Occipital lobe (tissue), 3 donors: ENCODE measurements at places on chromosomes 2 and 18.
A peak's percentile ranks its signal among the peaks of the same experiment; 100 is the strongest.

DNA sequence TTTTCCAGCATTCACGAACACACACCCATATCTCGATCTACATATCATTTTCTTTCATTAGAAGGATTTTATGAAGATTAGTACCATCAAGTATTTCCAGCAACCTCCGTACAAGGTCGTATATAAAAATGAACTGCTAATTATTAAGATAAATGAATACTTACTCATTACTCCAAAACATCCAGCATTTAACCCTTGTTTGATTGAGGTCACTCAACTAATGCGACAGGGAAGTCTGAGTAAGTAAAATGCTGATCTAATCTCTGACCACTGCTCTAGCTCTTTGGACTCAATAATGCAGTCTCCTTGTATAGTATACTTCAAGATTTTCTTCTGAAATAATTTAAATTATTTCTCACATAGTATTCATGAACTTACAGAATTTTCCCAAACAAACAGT is 2.0 kb downstream of the ABHD3 start:
- DNase-seq = no peak

DNA sequence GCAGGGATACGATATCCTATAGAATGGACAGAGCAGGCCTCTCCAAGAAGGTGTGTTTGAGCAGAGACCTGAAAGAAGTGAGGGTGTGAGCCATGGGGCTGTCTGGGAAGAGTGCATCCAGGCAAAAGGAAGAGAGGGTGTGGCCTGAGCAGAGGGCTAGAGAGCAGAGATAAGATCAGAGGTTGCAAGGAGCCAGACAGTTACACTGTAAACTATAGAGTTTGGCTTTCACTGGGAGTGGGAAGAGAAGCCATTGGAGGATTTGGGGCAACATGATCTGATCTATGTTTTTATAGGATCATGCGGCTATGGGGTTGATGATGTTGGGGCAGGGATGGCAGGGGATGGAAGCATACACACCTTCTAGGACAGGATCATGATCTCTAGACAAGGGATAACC is 124.1 kb upstream of the MAP3K20 start:
- no peak for DNase-seq

GRCh38 chr18:36330435-36331052 is 33.0 kb downstream of the FHOD3 start:
- no peak for DNase-seq

- no peak for DNase-seq
Observed at GRCh38 chr2:28363686-28364280, 28.9 kb upstream of the FOSL2 start.

DNA sequence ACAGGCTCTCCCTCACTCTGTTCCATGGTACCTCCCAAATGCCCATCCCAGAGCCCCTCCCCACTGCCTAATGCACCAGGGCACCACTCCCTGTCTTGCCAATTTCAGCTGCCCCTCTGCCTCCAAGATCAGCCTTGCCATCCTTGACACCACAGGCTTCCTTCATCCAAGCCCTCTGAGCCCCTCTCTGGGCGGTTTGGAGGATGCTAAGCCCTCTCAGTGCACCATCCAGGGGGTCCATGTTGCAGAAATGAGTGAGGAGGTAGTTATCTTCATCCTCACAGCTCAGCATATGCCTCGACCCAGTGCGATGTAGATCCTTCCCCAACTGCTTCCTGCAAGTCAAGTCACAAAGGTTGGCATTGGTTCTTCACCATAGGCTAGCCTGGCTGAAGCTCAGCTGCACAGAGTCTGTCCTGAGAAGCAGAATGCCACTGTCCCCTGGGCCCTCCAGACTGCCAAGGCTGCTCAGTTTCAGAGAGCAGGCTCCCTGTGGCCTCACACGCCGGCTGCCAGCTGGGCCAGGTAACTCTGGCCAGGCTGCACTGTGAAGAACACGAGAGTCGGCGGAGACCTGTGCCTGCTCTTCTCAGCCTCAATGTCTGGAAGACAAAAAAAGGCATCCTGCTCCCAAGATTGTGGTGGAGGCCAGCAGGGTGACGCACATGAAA is 9.9 kb upstream of the MAP3K2 start:
- no peak for DNase-seq

DNA sequence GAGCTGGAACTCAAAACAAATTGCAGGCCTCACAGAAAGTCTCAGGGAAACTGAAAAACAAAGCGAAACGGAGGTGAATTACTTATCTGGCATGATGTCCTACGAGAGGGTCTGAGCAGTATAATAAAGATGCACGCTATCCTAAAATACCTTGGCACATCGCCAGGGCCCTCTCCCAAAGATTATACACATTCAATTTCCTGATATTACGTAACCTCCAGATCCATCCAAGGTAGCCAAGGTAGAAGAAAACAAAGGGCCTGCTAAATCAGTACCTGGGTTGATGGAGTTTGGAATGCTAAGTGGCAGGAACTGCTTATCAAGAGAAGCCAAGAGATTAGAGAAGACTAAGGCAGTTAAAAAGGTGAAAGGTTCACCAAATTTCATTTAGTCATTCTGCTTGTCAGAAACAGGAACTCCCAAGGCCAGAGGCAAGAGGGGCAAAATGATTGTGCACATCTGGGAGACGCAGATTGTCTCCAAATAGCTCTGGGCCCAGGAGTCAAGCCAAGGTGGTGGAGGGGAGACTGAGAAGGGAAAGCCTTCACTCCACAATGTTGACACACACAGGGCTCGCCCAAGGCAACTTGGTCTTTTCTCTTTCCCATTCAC is 236.8 kb upstream of the ATP5MC3 start:
- DNase-seq = no peak

DNA sequence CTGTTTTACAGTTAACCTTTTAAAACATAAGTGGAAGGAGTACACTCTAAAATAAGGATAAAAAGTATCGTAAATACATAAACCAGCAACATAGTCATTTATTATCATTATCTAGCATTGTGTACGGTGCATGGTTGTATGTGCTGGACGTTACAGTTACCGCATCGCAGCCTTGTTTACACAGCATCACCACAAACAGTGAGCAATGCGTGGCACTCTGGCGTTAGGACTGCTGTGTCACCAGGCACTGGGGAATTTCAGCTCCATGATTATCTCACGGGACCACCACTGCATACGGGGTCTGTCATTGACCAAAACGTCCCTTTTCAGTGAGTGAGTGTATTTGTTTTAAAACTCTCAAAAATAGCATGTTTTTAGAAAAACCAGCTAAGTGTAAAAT is 103.0 kb upstream of the SNTG2 start:
- DNase-seq = no peak

- no peak for DNase-seq
Observed at GRCh38 chr18:75378376-75379315, 48.9 kb downstream of the SMIM21 start.

DNA sequence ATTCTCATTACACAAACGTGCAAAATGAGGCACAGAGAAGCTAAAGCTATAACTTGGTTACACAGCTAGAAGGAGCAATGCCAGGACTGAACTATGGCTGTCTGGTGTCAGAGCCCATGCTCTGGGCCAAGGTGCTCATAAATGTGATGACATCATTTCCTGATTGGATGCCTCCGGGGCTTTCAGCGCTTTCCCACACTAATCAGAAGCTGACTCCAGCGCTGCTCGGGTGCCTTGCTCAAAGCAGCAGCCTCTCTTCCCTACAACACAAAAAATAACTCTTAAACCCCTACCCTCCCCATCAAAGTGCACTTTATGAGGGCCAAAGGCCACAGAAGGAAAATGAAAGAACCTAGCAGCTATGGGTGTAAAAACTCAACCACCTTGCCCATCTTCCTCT is 90.7 kb downstream of the STK39 start:
- no peak for DNase-seq

- DNase-seq = no peak
Observed at GRCh38 chr18:7447318-7448028, 119.6 kb upstream of the PTPRM start.

GRCh38 chr18:253121-253520 is 14.7 kb downstream of the THOC1 start:
- no peak for DNase-seq

DNA sequence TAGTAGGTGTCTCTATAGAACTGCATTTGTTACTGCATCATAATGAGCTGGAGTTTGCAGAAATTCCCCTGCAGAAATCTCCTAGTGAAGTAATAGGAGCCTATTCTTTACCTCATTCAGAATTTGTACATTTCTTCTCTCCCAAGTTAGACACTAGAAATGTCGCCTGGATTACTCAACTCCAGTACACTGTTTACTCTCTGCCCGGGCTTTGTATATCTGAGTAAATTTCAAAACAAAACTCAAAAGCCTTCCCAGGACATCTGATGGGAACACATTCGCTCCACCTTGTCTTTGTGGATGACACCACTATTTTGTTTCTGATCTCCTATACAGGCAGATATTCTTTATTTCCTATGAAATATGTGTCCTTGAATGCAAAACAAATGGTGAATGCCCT is 76.8 kb downstream of the POU3F3 start:
- DNase-seq = no peak

- DNase-seq = no peak
Observed at GRCh38 chr2:62844311-62845090, 139.0 kb downstream of the EHBP1 start.

DNA sequence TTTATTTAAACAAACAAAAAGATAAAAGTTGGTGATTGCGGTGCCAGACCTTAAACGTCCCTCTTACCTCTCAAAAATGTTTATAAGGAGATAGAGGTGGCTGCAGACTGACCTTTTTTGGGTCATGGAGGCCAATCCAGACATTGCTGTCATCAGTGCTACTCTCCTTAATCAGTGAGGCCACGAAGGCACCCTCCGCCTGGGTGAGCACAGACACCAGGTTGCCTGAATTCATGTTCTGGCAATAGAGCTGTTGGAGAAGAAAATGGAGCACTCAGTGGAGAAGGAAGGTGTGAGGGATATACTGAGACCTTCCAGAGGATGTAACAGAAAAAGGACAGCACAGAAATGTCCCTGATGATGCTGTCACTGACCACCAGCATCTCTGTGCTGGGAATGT is 1.5 kb downstream of the REG1B start:
- DNase-seq = no peak

DNA sequence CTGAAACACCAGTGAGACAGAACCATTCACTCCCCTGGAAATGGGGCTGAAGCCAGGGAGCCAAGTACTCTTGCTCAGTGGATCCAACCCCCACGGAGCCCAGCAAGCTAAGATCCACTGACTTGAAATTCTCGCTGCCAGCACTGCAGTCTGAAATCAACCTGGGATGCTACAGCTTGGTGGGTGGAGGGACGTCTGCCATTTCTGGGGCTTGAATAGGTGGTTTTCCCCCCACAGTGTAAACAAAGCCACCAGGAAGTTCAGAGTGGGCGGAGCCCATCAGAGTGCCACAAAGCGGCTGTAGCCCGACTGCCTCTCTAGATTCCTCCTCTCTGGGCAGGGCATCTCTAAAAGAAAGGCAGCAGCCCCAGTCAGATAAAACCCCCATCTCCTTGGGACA is 292.8 kb downstream of the LNPK start:
- no peak for DNase-seq

- DNase-seq = no peak
Observed at GRCh38 chr2:224957540-224958461, 84.5 kb downstream of the DOCK10 start.

- peak; percentile 17 for DNase-seq
Observed at GRCh38 chr2:85405201-85406059, 4.7 kb downstream of the CAPG start.

- no peak for DNase-seq
Observed at GRCh38 chr2:151819920-151820319, 8.3 kb downstream of the ARL5A start.

DNA sequence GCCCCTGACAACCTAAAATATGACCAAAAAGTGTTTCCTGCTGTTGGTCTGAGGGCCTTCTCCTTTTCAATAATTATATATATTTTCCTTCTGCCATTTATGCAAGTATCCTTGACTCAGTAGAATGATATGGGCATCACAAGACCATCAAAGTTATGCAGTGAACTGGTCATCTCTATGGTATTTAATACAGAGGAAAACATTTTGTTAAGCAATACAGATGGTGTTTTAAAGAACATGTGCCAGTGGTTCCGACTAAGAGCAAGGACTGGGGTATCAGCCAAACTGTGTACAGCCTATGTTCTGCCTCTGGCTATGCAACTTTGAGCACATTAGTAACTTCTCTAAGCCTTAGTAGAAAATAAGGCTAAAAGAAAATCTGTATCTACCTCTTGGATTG is 179.0 kb downstream of the TRABD2A start:
- DNase-seq = no peak
